ENCODE measurements at places on chromosomes 7 and 10.

- peak; percentile 23 for DNase-seq
Observed at GRCh38 chr10:65950075-65950474, 975.8 kb upstream of the LRRTM3 start.

DNA sequence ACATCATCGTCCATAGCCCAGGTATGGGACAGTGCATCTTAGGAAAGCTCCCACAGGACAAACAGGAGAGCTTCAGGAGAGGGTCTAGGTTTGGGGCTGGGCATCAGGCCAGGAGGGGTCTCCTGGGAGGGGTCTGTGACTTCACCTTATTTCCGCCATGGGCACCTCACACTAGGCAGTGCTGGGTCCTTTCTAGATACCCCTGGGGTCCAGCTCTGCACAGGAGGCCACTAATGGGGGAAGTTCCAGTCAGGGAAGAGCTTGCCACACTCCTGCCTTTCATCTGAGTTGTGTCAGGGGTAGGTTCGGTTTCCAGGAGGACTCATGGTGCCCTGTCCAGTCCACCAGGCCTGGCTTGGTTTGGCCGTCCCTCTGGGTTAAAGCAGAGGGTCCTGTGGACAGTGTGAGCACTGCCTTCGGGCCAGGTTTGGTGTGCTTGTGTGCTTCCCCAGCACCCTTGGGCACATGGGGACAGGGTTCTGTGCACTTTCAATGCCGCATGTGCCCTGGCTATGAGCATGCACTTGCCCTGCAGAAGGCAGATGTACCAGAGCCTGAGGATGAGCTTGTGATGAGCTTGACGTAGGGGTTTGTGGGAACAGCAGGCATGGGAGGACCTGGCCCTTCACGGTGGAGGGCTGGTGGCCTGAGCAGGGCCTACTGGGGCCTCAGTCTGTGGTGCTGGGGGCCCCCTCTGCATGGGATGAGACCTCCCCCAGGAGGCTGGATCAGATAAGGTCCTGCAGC is 377.7 kb upstream of the NUPR2 start:
- no peak for DNase-seq

DNA sequence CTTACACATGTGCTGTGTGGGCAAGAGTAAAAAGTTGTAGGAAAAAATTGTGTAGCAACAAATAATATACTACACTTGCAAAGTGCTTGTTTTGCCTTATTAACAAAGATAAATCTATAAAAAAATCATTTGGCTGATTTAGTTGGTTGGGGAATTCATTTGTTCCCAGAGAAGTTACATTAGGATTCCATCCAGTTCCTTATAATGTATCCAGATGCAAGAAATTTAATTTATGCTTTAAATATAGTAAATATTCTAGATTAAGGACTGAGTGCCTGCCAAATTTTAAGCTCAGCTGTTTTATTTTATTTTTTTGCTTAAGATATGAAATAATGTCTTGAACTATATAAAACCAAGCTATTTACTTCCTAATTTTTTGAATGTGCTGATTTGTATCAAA is 1169.9 kb downstream of the NXPH1 start:
- DNase-seq = no peak

DNA sequence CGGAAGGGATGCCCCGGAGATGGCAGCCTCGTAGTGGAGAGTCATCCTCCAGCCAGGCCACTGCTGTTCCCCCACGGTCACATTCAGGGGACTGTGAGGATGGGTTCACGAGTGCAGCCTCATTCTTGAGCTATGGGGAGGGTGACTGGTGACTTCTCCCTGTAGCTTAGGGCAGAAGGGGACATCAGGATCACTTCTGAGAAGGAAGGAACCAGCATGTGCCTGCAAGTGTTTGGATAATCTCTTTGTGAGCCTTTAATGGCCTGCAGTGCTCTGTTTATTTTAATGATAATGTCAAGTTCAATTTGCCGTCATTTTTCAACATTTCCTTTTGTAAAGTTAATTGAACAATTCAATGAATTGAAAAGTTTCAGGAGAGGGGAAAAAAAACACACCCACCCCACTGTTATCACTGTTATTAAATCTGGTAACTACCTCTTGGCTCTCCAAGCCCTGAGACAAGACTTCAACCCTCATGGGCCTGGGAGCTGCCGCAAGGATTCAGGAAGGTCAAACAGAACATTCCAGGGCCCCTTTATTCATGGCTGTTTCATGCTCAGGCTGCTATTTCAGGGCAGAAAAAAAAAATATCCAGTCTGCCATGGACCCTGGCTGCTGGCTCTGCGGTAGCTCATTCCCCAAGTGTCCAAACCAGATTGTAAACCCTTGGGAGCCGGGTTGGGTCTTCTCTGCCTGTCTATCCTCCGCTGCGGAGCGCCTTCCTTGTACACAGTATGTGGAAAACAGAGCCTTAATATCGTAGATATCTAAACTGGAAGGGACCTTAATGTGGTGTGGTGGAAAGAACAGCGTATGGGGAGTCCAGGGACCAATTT is 100.4 kb downstream of the CDH23 start:
- DNase-seq = no peak

DNA sequence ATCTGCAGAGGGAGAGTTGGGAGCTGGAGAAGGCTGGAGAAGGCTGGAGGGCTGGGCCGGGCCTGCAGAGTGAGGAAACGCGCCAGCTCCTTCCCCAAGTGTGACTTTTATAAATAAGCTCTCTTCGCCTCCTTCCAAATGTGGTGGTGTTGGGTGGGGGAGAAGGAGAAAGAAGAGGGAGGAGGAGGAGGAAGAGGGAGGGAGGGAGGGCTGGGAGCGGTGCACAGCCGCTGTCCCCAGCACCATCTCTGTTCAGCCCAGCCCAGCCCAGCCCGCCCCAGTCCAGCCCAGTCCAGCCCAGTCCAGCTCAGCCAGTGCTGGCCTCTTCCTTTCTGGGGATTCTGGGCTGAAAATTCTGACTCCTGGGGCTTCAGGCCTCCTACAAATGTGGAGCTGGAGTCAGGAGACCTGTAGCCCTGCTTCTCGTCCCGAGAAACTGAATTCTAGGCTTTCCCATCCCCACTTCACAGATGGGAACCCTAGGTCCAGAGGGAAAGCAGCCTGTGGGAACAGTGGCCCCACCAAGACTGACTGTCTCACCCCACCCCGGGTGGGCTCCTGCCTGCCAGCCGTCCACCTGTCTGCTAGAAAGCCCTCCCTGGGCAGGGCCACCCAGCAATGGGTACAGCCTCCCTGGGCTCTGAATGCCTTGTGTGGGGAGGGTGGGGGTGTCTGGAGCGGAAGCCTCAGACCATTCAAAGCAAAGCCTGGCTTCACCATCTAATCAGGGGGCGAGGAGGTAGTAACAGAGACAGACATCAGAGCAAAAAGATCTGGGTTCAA is 2.3 kb downstream of the STX1A start:
- DNase-seq = no peak

DNA sequence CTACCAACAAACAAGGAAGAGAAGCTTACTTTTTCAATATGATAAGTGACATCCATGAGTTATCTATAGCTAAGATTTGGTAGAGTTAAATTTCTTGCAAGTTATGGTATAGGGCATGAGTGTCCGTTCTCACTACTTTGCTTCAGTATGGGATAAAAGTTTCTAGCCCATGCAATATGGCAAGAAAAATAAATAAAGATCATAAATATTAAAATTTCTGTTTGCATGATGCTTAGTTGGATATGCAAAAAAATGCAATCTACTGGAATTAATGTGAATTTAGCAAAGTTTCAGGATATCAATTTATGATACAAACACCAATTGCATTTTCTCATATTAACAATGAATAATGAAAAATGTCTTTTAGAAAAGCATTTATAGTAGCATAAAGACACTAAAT is 148.7 kb upstream of the ADARB2 start:
- DNase-seq = no peak

GRCh38 chr7:57423768-57424167 is 26.2 kb upstream of the ZNF716 start:
- no peak for DNase-seq

DNA sequence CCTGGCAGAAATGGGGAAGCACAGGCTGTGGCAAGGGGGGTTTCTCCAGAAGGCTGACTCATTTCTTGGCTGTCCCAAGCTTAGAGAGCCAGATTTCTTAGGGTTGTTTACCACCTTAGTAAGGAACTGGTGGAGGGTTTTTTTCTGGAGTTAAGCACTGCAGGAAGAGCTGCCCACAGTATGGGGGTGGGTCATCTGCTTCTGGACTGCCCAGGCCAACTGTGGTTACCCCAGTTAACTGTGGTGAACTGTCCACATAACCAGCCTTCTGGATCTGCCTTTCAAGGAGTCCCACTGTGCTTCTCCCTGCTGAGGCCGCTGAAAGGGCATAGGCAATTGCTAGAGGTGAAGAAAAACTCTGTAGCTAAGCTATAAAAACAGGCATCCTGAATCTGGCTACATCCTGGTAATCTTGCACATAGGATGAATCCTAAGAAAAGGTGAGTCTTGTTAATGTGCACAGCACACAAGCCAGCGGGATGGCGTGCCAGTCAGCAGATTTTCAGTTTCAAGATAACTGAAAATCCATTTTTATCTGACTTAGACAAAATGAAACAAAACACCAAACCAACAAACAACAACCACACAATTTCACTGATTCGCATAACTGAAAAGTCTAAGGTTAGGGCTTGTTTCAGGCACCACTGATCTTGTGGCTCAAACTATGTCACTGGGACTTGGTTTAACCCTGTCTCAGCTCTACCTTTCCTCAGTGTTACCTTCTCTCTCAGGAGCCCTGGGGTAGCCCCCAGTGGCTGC is 21.6 kb upstream of the TSPAN33 start:
- DNase-seq = no peak

- DNase-seq = no peak
Observed at GRCh38 chr7:146455091-146455655, 338.6 kb downstream of the CNTNAP2 start.

GRCh38 chr10:13909516-13910258 is 322.9 kb downstream of the PRPF18 start:
- no peak for DNase-seq

- no peak for DNase-seq
Observed at GRCh38 chr7:135188298-135188984, 17.9 kb upstream of the CYREN start.

GRCh38 chr10:4058514-4059029 is 273.6 kb upstream of the KLF6 start:
- no peak for DNase-seq

DNA sequence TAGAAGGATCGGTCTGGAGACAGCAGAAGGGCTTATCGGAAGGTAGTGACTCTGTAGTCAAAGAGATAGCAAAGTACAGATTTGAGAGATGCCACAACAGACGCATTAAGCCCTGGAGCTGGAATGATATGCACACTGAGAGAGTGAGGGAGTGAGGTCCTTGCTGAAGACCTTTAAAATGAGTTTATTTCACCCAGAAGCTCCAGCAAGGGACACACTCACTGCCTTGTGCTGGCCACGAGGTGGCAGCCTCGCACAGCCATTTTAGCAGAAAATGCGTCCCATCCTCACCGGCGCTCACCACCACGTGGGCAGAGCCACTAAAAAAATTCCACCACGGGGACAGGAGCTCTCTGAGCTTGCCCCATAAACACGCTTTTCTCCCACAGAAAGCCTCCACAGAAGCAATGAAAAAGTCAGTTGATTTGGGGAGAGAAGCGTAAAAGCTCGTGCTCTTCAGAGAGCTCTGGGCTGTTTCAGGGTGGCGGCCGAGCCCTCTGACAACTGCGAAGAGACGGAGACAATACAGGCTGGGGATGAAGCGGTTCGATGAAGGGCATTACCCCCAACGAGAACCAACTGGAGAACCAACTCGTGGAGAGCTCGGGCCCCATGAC is 163.0 kb upstream of the KLF14 start:
- DNase-seq = no peak

DNA sequence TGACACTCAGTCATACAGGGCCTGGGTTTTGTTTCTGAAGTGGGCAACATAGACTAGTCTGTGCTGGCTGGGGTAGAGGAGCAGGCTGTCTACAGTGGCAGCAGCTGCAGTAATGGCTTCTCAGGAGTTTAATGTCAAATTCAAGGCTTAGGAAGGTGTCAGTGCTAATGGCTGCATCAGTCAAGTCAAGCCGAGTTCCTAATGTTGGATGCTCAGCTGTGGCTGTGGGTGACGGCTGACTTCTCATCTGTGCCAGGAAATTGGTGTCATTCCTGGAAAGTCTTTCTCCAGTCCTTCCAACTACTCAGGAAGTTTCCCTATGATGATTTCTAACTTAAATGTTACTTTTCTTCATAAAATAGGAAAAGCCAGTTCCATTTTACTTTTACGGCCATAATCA is 468.1 kb upstream of the IGFBP3 start:
- DNase-seq = no peak

GRCh38 chr7:83608716-83609115 is 40.2 kb downstream of the SEMA3E start:
- DNase-seq = peak; percentile 9

DNA sequence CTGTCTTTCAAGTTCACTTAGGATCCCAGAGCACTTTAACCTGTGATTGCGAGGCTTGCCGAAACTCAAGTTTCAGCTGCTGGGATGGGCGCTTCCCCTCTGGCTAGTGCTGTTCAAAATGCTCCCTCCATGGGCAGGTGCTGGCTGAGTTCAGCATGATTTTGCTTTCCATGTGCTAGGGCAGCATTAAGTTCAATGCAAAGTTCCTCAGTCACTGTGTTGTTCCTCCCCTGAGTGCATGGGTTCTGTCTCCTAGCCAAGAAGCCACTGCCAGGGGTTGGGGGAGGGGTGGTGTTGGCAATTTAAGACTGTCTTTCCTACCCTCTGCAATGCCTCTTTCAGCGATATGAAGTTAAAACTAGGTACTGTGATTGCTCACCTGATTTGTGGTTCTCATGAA is 56.5 kb upstream of the HELLS start:
- DNase-seq = no peak

DNA sequence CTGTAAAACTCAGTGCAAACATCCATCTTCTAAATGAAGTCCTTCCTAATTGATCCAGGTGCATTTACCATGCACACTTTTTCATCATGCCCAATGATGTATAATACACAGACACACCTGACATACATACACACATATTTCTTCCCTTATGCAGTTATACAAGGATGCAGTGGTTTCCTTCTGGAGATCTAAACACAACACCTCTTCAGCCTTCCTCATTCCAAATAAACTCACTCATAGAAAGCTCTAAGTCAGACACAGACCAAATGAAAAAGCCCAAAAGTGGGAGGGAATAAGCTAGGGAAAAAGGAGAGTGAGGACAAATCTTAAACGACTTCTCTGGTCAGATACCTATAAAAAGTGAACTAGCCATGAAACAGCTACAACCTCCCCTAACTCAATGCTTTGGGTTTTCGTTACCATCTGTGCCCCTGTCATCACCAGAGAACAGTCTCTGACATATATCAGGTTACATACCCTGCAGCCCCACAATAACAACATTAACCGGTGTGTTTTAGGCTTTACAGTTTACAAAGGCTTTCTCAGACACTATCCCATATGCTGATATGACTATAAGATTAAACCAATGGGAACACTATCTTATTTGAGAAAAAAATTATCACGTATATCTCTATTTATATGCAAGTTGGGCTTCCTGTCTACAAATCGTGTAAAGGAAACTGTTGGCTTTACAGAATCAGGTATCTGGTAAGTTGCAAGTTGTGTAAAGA is 675.2 kb downstream of the PHTF2 start:
- no peak for DNase-seq

DNA sequence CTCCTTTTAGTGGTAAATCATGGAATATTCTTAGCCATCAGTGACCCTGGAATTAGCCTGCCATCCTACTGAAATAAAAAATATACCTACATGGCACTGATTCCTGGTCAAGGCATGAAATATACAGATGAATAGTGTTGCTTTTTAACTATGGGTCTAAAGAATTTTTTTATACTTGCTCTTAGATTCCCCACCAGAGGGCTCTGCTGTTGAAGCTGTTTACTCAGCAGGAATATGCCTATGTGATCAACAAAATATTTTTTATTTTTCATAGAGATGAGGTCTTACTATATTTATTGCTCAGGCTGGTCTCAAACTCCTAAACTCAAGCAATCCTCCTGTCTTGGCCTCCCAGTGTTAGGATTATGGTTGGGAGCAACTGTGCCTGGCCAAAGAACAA is 13.5 kb downstream of the ZC3HC1 start:
- DNase-seq = no peak

Data from retinal pigment epithelial cell (primary cell).